ENCODE measurements at places on chromosomes 6 and 20.

DNA sequence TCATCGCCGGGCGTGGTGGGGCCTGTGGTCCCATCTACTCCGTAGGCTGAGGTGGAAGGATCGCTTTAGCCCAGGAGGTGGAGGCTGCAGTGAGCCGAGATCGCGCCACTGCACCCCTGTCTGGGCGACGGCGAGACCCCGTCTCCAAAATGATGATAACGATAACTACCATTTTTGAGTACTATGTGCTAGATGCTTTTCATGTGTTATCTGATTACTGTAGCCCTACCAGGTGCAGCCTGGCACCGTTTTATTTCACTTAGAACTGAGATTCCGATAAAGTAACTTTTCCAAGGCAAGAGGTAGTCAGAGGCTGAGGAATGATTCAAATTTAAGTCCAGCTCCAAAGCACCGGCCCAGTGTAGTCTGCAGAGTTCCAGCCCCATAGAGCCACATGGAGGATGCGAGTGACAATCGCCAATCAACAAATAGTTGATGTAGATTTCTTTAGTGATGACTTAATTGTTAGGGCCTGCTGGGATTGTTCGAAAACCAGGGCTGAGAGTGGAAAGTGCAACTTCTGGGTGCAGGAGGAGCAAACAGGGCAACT lies 727 bp downstream of the ERMARD start:
- no peak for DNase-seq

GRCh38 chr20:61937146-61937962 lies 128.3 kb downstream of the TAF4 start:
- no peak for DNase-seq

DNA sequence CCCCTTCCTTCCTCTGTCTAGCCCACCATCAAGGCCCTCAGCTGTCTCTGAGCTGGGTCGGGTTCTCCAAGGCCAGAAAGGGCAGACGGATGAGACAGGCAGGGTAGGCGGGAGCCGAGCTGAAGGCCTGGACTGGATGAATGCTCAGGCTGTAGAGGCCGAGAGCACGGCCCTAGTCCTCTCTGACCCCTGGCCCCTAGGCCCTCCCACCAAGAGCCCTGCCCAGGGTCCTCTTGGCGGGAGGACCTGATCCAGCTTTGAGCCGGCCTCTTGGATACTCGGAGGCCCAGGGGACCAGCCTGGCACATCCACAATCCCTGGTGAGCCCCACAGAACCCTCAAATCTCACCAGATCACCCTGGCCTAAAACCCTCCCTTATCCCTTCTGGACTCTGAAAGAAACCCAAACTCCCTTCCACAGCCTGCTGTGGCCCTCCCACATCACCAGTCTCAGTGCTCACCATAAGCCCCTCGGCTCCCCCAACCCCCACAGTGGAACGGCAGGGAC lies 8.2 kb downstream of the ADISSP start:
- no peak for DNase-seq

DNA sequence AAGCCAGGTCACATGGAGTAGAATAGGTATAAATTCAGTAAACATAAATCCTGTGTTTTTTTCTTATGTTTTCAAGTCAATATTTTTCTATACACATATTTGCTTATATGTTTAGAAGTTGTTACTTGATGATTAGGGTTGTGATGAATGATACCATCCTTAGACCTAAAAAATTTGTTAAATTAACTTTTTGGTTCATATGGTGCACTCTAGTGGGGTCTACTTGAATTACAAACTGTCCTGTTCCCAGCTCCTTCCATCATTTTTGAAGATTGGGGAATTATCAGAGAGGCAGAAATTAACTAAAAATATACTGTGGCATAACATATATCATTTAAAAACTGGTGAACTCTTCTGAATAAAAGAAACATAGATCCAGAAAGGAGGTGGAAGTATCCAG lies 48.3 kb upstream of the RIPPLY2 start:
- DNase-seq, result no peak

DNA sequence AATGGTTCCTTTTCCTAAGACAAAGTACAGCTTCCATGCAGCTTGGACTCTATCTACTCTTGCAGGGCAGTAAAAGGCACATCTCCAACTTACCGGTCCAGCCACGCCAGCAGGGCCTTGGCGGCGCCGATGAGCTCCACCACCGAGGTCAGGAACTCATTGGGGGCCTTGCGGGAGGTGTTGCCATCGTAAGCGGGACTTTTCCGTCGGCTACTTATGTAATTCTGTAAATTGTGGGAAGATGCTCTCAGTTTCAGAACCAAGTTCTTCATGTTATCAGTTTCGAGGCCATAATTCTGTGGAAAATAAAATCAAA lies 68.5 kb downstream of the CNKSR3 start:
- DNase-seq, result no peak

- no peak for DNase-seq
Measured at GRCh38 chr20:63023936-63024571, 17.3 kb upstream of the BHLHE23 start.

DNA sequence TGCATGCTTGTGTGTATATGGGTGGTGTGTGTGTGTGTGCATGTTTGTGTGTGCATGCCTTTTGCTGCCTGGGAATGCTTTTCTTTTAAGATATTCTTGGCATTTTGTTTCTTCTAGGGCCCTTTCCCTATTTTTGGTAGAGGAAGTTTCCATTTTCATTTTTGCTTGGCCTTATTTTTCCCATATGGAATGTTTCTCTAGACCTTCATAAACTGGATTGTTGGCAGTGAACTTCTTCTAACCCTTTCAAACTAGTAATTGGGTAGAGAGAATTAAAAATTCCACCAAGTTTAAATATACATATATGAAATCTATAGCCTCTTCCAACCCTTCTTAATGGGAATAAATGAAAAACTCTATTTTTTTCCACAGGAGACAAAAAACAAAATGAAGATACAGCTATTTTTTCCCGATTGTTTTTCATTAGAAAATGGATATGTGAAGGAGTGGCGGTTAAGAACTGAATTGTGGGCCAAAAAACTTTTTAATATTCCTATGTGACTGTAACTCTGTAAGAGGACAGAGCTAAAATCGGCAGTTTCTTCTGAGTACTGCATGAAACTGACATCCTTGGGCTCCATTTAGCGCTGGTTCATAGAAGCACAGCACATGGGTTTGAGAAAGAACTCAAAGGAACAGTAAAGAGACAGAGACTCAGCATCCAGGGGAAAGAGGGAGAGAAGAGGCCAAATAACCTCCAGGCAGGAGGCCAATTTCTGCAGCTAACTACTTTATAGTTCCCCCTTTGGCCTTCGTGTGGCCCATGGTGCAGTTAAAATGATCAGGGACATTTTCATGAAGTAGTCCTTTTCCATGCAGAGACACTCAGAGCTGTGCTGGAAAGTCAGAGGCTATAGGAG lies 102.1 kb downstream of the TMEM170B start:
- DNase-seq, result no peak

GRCh38 chr6:163761481-163761880 lies 347.0 kb downstream of the QKI start:
- no peak for DNase-seq

DNA sequence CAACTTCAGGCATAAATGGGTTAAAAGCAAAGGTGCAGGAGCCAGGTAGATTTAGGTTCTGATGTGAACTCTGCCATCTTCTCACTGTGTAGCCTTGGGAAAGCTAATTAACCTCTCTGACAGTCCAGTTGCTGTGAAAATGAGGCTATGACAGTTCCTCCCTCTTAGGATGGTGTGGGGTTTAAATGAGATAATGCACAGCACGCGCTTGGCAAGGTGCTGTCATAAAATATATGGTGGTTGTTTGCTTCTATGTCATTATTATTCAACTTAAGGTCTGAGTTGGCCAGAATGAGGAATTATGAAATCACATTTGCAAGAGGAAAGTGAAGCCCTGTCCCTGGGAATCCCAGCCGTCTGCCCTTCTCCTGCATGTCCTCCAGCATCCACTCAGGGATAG lies 15.5 kb upstream of the BCAS1 start:
- no peak for DNase-seq

DNA sequence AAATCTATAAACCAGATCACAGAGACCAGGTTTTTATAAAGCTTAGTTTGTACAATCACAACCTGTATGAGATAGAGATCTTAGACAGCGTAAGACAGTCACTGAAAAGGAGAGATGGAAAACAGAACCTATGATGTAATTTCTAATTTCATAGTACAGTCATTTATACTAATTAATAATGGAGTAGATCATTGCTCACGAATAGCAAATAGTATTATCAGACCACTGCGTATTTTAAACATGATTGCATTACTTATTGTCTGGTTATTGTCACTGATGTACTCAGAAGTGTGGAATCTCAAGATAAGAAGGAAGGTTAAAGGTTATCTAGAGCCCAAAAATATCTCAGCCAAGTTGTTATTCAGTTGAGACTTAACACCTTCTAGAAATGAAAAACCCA lies 115.6 kb downstream of the KHDC1L start:
- DNase-seq, result no peak

DNA sequence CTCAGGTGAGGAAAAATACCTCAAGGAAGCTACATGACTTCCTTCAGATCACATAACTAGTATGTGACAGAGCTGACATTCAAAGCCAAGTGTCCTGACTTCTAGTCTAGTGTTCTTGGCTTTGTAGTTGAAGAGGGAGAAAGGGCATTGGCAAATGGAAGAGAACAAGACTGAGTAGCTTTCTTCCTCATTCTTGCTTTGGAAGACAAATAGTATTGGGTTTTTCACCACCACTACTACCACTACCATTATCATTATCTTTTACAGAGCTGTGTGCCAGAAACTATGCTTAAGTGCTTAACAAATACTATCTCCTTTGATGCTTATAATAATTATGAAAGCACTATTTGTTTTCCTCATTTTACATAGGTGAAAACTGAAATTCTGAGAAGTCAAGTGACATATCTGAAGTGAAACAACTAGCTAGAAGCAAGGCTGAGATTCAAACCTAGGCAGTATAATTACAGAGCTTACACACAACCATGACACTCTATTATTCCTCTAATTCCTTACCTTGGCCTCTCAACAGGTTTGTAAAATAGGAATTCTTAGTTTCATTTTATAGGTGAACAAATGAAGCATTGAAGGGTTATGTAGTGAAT lies 6.8 kb downstream of the ACSS2 start:
- DNase-seq, result no peak

GRCh38 chr6:42618686-42619085 lies 54.9 kb downstream of the UBR2 start:
- no peak for DNase-seq

- DNase-seq, result no peak
Measured at GRCh38 chr20:43532416-43533055, 25.0 kb downstream of the L3MBTL1 start.

- no peak for DNase-seq
Measured at GRCh38 chr6:159899994-159900745, 9.4 kb downstream of the MAS1 start.

GRCh38 chr6:119030759-119031158 lies 47.7 kb downstream of the FAM184A start:
- no peak for DNase-seq

DNA sequence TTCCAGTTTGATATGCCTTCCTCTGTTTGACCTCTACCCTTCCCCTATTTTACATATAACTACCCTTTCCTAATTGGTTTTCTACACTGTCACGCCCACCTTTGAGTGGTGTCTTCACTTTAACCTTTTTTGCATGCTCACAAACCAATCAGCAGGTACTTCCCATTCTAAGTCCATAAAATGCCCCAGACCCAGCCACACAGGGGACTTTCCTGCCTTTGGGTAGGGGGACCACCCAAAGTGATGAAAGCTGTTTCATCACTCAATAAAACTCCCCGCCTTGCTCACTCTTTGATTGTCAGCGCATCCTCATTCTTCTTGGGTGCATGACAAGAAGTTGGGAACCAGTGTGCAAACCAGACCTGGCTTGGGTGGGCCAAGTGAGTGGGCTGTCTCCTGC lies 20.5 kb upstream of the SNRPC start:
- no peak for DNase-seq

DNA sequence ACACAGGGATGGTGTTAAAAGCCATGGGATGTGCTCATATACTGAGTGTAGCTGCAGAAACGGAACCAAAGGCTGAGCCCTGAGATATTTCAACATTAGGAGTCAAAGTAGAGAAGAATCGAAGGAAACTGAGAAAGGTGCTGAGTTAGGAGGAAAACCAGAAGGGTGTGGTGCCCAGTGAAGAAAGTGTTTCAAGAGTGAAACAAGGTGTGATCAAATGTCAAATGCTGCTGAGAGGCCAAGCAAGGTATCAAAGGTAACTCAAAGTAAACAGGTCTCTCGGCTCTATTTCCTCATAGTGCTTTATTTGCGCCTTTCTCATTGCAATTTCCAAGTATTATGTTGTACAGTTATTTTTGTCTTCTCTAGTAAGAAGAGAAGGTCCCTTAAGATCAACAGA lies 94.1 kb downstream of the PRDM1 start:
- no peak for DNase-seq

DNA sequence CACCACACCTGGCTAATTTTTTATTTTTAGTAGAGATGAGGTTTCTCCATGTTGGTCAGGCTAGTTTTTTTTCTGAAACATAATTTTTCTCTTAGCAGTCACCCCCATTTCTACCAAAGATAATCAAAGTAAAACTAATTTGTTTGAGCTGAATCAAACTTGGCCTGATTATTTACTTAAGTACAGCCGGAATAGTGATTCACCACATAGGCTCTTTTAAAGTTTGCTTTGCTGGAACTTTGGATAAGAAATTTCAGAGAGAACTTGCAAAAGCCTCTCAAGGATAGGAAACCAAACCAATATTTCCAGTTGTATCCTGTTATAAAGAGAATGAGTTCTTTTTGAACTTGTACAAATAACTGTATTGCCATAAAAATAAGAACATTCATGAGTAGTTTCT lies 105.0 kb upstream of the SYNCRIP start:
- DNase-seq, result no peak

DNA sequence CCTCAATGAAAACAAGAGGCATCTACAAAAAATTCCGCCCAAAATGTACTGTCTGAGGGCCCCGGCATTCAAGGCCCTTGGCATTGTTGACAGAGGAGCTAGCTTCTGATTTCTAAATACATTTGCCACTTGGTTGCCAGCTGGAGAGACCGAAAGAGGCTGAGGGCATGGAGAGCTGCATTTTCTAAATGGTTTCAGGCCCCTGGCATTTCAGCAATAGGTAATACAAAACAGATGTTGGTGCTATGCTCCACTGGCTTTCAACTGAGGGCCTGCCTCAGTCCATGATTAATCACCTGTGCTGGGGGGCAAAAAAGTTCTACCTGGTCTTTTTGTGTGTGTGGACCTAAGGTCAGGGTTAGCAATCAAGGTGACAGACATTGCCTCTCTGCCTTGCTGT lies 79.5 kb upstream of the ISM1 start:
- DNase-seq, result no peak

DNA sequence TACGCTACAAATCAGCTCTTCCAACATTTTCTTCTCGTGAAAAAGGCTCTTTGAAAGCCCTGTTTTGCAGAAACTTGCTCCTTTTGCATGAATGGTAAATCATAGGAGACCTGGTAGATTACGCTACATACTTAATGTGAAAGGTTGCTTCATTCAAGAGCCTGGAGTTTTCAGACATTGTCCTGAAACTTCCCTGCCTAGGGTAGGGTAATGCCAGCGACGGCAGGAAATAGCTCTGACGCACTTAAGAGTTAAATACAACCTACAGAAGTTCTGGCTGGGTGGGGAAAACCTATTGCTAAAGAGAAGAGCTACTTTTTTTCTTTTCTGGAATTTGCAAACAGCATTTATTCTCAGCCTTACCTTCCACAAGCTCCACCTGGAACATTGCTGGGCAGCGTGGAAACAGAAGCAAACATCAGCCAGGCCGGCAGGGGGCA lies 144.5 kb downstream of the LPA start:
- no peak for DNase-seq

- no peak for DNase-seq
Measured at GRCh38 chr20:16518784-16519084, 54.5 kb downstream of the KIF16B start.

Data from activated T-cell treated with anti-CD3 and anti-CD28 coated beads for 24 hours (primary cell).